CD4-positive, alpha-beta T cell (primary cell): ENCODE measurements at places on chromosomes 6 and 20.

GRCh38 chr20:13265941-13266340 is 44.9 kb downstream of the ISM1 start:
- H3K27me3 ChIP-seq = no peaks in the 10 kb centered on the region
- H3K4me3 ChIP-seq = no peak overlapping the region
- H3K36me3 ChIP-seq = no peaks in the 10 kb centered on the region
- DNase-seq = no peak

DNA sequence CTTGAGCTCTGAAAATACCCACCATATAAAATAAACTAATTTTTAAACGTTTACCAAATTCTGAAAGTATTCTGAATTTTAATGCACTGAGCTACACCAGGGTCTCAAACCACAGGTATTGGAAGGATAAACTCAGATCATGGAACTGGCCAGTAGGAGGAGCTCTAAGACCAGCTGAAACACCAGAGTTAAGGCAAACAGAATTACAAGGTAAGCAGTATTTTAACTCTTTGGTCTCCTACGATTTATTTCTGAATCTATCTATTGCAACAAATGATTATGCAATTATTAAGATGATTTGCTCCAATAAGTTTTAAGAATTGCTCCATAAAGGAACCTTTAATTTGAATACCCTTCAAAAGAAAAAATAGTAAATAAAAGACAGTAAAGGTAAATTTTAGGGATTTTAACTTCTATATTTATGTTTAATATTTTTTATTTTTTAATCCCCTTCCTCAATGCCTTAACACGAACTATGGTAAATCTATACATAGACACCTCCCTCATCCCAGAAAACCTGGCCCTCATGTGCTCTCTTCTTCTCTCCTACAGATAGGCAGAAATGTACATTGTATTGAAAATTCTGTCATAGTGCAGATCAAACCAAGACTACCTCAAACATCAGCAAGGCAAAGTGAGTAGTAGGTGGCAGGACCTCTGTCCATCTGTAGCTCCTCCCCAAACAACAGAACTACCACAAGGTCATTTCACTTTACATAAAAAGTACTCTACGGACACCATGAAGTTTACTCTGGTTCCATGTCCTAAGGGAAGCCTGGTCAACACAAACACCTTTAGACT is 58.4 kb downstream of the SMLR1 start:
- no peak overlapping the region for H3K4me3 ChIP-seq
- H3K4me1 ChIP-seq = no peaks in the 10 kb centered on the region
- no peaks in the 10 kb centered on the region for H3K27me3 ChIP-seq
- H3K27ac ChIP-seq = no peak overlapping the region
- no peaks in the 10 kb centered on the region for H3K36me3 ChIP-seq
- DNase-seq = peak; percentile 86

DNA sequence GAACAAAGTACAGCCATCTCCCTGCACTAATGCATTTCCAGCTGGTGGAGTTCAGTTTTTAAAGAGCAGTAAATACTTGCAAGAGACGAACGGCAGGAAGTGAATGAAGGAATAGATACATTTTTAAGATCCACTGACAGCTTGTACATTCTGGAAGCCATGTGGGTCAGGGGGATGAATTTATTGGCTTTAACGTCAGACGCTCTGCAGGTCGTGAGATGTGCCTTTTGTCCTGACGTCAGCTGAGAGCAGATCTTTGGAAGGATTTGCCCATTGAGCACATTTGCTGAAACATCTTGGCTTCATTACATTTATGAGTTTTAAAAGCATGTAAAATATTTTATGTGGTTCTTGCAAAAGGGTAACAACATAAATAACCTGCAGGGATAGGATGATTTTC is 29.5 kb upstream of the SALL4 start:
- no peaks in the 10 kb centered on the region for H3K27me3 ChIP-seq
- no peaks in the 10 kb centered on the region for H3K4me1 ChIP-seq
- DNase-seq = no peak
- no peak overlapping the region for H3K4me3 ChIP-seq
- H3K27ac ChIP-seq = no peak overlapping the region
- H3K36me3 ChIP-seq = no peaks in the 10 kb centered on the region

DNA sequence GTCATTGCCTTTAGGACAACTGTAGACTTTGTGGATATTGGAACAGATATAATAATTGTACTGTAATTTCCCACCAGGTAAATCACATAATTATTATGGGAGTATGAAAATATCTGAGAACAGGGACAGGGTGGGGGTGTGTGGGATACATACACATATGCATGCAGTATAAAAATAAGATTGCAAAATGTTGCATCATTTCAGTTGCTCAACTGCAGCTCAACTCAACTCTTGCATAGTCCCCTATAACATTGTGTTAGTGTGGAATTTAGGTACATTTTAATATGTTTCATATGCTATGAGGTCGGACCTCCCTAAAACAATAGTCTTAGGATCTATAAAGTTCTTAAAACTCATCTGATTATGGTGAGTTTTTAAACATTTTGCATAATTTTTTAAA is 275.0 kb upstream of the FLRT3 start:
- H3K36me3 ChIP-seq = no peaks in the 10 kb centered on the region
- no peak overlapping the region for H3K27ac ChIP-seq
- no peak for DNase-seq
- H3K4me3 ChIP-seq = no peak overlapping the region
- H3K27me3 ChIP-seq = no peaks in the 10 kb centered on the region

GRCh38 chr20:45934046-45934585 is 367 bp upstream of the PCIF1 start:
- no peak for DNase-seq
- H3K36me3 ChIP-seq = peaks cover 23% of the 10 kb centered on the region
- H3K4me3 ChIP-seq = peak overlapping the region; percentile 100
- peak overlapping the region; percentile 96 for H3K27ac ChIP-seq
- peaks cover 40% of the 10 kb centered on the region for H3K4me1 ChIP-seq

DNA sequence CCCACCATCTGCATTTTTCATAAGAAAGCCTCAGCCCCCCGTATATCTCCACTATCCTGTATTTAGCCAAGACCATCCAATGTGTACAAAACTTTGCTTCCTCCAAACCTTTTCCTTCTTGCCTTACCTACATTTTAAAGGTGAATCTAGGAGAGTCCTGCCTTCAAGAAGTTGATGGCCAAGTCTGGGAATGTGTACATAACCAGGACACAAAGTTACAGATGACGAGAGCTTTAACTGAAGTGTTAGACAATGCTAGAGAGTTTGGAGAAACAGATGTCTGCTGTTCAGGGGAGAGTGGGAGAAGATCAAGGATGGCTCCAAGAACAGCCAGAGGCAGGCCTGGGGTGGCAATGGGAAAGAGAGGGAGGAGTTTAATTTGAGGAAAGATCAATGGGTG is 2.3 kb upstream of the UQCC2 start:
- peaks cover 2% of the 10 kb centered on the region for H3K27me3 ChIP-seq
- no peaks in the 10 kb centered on the region for H3K36me3 ChIP-seq
- H3K27ac ChIP-seq = no peak overlapping the region
- H3K4me1 ChIP-seq = peaks cover 22% of the 10 kb centered on the region

DNA sequence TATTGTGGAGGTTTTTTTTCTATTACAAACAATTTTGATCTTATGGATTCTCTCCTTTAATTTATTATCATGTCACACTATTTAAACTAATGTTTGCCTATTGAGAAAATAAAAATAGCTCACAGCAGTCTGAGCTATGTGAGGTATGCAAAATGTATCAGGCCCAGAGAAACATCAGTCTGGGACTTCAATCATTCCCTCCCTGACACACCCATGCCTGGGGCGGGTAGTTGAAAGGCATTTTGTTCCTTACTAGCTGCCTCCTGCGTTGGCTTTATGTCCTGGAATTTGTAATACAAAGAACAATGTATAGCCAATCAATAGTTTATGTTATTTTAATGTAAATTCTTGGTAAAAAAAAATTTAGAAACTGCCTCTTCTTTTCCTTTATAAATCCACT is 403.3 kb downstream of the EPM2A start:
- H3K27me3 ChIP-seq = peaks cover 3% of the 10 kb centered on the region
- no peak overlapping the region for H3K27ac ChIP-seq
- H3K4me1 ChIP-seq = no peaks in the 10 kb centered on the region
- no peaks in the 10 kb centered on the region for H3K36me3 ChIP-seq

GRCh38 chr6:170393807-170394399 is 87.3 kb downstream of the FAM120B start:
- no peak overlapping the region for H3K27ac ChIP-seq
- DNase-seq = no peak

GRCh38 chr20:58566981-58567380 is 51.8 kb upstream of the APCDD1L start:
- peaks cover 9% of the 10 kb centered on the region for H3K4me1 ChIP-seq
- H3K36me3 ChIP-seq = no peaks in the 10 kb centered on the region
- no peak for DNase-seq
- H3K27ac ChIP-seq = no peak overlapping the region
